Stimulated activated CD8-positive, alpha-beta memory T cell treated with anti-CD3 and anti-CD28 coated beads, Interleukin-15, amount 100 ng/mL, for 1 hour (primary cell): ENCODE measurements at places on chromosomes 1 and 21.

DNA sequence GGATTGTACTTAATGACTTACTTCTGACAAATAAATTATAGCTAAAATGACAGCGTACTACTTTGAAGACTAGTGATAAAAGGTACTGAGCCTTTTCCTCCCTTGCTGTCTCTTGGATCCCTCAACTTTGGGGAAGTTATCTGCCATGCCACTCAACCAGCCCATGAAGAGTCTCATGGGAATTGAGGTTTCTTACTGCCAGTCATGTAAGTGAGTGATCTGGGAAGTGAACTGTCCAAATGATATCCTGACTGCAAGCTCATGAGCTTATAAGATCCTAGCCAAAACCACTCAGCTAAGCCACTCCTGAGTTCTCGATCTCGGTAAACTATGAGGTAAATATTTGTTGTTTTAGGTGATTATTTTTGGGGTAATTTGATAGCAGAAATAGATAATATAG is 247.8 kb downstream of the NCAM2 start:
- DNase-seq = no peak

GRCh38 chr1:237115035-237115434 is 73.1 kb downstream of the RYR2 start:
- DNase-seq = no peak

DNA sequence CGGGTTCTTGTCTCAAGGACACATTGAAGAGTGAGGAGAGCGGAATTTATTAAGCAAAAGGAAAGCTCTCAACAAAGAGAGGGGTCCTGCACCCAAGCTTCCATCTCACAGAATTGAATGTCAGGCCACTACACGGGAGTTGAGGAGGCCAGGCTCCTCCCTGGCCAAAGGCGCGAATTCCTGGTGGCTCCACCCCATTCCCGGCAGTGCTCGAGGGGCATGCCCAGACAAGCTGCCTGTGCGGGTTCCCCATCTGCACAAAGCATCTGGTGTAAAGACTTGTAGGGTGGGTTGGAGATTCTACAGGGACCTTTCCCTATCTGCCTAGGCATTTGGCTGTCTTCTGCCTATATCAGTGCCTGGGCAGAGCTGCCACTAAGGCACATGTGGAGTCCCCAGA is 648.5 kb upstream of the PKN2 start:
- DNase-seq = no peak

GRCh38 chr1:200314085-200314750 is 95.6 kb downstream of the ZNF281 start:
- DNase-seq = no peak

DNA sequence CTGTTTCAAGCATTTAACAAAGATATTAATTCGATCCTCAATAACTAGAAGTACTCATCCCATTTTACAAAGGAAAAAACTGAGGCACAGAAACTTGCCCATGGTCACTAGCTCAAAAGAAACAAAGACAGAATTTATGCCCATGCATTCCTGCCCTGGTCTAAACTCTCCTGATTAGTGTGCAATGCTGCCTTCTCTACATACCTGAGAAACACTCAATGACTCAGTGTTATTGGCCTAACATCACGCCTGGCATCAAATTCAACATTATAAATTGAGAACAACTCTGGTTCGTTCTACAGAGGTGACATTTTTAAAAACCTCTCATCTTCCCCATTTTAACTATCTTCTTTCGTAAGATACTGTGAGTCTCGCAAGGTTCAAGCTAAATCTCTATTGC is 5.2 kb downstream of the APP start:
- no peak for DNase-seq

DNA sequence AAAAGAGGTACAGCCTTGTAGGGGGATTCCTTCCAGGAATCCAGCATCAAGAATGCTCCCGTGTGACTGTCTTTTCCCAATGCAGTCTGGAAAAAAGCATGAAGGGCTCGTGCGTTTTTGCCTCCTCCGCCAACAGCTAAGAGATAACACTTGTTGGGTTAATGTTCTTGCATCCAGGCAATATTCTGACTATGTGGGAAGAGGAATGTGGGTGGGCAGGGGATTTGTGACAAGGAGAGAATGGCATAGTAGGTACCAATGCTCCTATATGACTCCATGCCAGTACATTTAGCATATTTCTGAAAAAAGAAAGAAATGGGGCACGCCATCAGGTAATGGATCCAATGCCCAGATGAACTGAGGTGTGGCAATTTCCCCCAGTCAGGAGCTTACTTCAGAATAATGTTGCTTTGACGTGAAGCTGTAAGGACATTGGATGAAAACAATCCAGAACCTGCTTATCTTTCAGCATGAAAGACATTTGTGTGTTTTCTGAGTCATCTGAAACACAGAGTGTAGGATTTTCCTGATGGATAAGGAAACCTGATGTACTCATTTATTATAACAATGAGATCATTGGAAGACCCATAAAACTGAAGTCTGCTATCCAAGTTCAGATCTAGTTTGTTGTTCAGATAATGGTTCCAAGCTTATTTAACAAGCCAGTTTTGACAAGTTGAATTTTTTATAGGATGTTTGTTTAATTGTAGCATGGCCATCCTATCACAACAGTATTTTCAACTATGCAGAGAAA is 105.5 kb downstream of the LYPLAL1 start:
- DNase-seq = no peak

DNA sequence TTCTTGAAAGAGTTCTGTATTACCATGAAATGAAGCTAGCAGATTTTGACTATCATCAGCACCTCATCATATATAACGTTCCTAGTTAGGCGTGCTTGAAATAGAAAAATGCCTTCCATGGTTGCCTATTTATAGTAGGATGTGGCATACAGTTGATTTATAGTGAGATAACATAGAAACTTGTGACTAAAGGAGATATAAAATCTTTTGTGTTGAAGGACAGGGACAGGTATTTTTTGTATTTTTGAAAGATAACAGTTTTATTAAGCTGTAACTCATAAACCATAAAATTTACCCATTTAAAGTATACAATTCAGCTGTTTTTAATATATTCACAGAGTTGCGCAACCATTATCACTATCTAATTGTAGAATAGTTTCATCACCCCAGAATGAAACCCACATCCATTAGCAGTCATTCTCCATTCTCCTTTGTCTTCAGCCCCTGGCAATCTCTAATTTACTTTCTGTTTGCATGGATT is 19.3 kb downstream of the SPEN start:
- DNase-seq = no peak

GRCh38 chr1:14520514-14521163 is 77.8 kb upstream of the KAZN start:
- no peak for DNase-seq

DNA sequence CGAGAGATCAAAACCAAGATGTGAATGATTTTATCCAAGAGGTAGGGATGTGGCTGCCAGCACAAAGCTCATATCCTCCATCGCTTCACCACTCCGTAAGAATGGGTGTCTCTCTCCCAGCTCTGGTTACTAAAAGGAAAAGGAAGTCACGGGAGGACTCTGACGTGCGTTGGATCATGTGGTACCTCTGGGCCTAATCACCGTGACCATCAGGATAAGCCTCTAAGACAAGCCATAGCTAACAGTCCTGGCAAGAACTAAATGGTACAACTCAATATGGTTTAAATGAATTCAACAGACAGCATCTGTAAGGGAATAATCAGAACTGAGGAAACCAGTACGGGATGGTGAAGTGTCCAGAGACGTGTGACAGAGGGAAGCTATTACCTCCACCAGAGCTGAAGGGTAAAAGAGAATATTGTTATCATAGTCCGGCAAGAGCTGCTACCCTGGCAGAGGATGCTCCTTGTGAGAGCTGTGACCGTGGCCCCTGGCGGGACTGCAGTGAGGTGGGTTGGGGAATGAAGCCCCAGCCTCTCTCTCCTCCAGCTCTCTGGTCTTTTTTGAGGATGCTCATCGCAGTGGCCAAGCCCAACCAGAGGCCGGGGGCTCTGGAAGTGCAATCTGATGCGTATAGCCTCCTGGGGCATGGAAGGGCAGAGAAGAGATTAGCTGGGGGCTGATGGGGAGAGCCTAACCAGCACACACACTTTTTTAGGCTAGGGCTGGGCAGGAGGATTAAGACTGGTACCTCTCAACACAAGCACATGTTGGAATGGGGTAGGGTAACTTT is 54.2 kb downstream of the KIAA1614 start:
- DNase-seq = no peak

GRCh38 chr1:184892116-184892515 is 82.2 kb downstream of the NIBAN1 start:
- no peak for DNase-seq

GRCh38 chr1:186901631-186902030 is 72.9 kb downstream of the PLA2G4A start:
- no peak for DNase-seq

DNA sequence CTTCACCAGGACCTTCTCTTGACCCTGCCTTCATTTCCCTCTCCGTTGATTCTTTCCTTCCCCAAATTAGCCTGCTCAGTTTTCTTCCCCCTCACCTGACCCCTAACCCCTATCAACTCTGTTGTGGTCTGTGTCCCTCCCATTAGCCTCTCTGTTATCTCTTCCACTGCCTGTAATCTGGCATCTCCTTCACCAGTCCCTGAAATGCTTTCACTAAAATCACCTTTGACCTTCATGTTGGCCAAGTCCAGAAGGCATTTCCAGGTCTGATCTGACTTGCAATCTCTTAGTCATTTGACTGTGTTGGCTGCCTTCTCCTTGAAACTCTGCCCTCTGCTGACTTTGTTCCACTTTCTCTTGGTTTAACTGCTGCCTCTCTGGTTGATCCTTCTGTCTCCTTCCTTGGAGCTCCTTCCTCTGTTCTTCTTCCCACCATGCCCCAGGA is 28.2 kb downstream of the ATP8B2 start:
- DNase-seq = no peak

- DNase-seq = no peak
Observed at GRCh38 chr1:42815941-42816584, 859 bp upstream of the ERMAP start.

DNA sequence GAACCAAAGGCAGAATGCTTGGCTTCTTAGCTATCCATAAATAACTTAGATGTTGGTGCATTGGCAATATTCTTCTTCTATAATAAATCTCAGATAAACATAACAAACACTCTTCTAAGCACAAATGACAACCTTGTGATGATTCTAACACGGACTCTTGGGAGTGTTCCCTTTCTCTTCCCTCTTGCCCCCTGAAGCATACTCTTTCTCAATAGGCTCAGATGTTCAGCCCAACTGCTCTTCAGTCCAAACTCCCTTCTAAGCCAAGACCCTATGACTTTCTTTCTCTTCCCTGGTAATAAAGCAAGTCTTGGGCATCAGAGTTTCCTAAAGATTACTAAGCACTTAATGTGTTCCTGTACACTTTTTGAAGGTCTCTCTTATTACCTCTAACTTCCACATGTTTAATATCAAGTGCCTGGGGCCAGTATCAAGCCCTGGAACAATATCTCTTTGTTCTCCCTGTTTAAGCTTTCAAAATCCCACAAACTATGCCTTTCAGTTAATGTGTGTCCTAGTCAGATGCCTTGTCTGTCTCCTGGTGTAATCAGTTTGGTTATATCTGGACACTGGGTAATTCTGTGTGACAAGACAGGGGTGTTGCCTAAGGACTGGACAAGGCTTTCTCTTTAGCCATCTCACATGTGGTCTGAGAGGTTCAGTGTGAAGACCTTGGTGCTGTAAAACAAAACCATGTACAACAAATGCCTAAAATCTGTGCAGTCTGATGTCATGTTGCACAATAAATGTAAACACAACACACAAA is 92.9 kb upstream of the IVNS1ABP start:
- no peak for DNase-seq

- no peak for DNase-seq
Observed at GRCh38 chr21:35351434-35351833, 302.3 kb upstream of the RUNX1 start.

- DNase-seq = no peak
Observed at GRCh38 chr1:42214447-42214871, 49.9 kb upstream of the GUCA2A start.

- no peak for DNase-seq
Observed at GRCh38 chr1:33232716-33233115, 23.6 kb upstream of the ZNF362 start.

- DNase-seq = no peak
Observed at GRCh38 chr21:25559746-25560145, 47.5 kb downstream of the MRPL39 start.

- DNase-seq = no peak
Observed at GRCh38 chr1:8384577-8384976, 66.7 kb downstream of the SLC45A1 start.

DNA sequence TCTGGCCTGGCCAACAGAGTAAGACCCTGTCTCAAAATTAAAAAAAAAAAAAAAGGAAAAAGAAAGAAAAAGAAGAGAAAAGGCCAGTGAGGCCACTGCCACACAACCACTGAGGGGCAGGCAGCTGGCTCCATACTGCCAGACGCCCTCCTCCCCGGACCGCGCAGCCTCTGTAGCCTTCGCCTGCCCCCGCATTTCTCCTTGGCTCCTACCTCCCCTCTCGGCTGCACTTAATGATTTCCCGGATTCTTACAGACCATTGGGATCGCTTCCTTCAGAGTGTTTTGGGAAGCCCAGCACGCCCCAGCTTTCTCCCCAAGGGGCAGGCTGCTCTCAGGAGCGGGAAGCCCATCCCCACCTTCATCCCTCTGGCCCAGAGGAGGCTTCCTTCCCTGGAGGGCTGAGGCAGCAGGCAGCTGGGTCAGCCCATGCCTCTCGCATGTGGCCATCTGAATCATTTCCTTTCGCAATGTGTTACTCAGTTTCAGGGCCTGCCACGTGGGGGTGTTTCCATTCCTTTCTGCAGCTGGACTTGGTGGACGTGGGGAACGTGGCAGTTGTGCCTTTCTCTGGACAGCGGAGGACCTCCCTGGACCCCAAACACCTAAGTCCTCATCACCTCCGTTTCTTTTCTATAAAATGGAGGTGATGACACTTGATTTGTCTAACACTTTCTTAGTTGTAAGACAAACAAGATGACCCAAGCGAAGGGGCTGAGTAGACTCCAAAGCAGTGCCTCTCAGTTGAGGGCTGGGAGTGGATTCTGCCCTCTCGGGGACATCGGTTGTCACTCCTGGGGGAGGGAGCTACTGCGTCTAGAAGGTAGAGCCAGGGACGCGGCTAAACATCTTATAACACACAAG is 2.3 kb downstream of the SLC2A5 start:
- no peak for DNase-seq

DNA sequence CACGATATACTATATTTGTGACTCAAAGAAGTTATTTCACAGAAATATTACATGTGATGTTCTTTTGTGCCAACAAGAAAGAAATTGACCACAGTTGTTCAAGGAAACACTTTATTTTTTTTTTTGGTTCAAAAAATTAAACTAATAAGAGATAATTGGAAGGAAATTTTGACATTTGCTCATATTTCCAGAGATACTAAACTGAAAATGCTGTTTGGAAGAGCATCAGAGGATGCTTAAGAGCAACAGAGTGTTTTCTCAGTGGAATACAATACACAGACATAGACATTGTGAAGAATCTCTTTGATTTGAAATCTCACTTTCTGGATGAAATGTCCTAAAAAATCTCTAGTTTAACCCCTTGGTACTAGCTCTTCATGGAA is 760.4 kb upstream of the CXADR start:
- no peak for DNase-seq

GRCh38 chr1:91864017-91864700 is 21.8 kb downstream of the TGFBR3 start:
- no peak for DNase-seq

DNA sequence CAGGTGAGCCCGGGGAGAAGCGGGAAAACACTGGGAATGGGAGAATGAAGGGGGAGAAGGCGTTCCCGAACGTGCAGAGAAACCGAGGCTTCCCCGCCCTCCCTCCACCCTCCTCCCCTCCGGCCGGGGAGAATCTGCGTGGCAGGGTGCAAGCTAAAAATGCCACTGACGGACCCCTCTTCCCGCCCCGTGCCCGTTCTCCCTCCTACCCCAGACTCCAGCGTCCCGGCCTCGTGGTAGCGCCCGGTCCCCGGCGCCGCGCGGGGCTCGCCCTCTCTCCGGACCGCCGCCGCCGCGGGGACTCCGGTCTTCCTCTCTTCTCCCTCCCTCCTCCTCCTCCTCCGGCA is 81.6 kb upstream of the AK4 start:
- no peak for DNase-seq
